ENCODE measurements at places on chromosomes 1 and 21.

- DNase-seq: no peak
Observed at GRCh38 chr1:112877750-112878149, 78.2 kb downstream of the SLC16A1 start.

DNA sequence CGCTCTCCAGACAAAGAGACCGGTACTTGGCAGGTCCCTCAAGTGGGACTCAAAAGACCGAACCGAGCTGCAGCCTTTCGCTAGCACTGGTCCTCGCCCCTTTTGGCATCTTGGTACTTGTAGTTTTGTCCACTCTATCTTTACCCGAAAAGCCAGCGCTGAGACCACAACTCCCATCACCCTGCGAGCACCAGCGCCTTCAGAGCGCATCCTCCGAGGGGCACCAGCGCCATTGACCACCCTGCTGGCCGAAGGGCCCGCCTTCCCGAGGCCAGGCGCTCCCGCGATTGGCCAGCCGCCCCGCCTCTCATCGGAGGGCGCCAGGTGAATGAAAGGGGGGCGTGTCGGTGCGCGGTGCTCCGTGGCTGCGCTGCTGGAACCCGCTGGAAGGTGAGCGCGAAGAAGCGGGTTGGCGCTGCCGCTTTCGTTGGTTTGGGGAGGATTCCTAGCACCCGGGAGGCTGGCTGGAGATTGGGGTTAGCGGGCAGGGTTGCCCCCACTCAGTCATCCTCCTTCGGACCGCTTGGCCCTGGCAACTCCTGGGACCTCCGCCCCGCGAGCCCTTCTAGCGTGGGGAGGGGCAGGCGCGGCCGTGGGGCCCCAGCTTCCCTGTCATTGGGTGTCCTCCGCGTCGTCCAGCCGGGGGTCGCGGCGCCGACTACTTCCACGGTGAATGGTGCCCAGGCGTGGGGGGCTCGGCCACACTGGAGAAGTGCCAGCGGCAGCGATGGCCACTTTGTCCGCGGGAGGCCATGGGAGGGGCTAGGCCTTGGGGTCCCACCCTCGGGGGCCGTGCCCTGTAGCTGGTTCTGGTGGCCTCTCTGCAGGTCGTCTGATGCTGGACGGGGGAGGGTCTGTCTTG lies at the start of gene ZBTB8B:
Gene ZBTB8B, plus strand, starts transcription at position 357 of the 862 bp plus-strand sequence. CDS start 5,553 bp downstream, outside the sequence.
- peak; percentile 76 for DNase-seq

DNA sequence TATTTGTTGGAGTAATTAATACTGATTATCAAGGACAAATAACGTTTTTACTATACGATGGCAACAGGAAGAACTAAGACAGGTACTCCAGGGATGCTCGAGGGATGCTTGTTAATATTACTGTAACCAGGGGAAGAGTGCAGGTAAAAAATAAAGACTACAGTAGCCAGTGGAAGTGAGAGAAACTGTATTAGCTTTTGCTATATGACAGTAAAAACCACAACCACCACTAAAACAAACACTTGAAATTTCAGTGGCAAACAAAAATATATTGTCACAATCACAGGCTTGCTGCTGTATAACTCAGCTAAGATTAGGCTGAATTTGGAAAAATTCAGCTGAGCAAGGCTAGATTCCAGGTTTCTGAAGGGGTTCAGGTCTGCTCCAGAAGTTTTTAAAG lies 812.6 kb upstream of the ADGRL4 start:
- peak; percentile 14 for DNase-seq

DNA sequence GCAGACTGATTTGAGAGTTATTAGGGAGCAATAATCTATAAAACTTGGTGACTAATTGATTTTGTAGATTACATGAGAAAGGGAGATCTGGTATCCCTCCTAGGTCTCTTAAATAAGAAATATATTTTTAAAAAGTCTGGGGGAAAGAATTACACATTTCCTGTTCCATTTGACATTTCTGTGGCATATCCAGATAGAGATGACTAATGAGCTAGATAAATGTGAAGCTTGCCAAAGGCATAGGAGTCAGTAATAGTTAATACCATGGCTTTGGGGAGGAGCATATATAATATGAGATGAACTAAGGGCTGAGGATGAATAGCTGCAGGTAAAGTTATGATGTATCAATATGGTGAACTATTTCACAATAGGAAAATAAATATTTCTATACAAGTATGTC lies 663.7 kb downstream of the PTPRC start:
- no peak for DNase-seq
